ENCODE measurements at places on chromosomes 4 and X. TPM values are rescaled to one million over a fixed set of nuclear protein-coding genes. Genes with fewer than 3 reads are reported as not detected.

The ENOX2 gene
- 6.5 TPM for total RNA-seq

The SPANXN5 gene
- not detected for total RNA-seq

The ARHGAP4 gene
- 20.2 TPM for total RNA-seq

The POU4F2 gene
- total RNA-seq, result not detected

The ASMTL gene
- 16.2 TPM for total RNA-seq

DNA sequence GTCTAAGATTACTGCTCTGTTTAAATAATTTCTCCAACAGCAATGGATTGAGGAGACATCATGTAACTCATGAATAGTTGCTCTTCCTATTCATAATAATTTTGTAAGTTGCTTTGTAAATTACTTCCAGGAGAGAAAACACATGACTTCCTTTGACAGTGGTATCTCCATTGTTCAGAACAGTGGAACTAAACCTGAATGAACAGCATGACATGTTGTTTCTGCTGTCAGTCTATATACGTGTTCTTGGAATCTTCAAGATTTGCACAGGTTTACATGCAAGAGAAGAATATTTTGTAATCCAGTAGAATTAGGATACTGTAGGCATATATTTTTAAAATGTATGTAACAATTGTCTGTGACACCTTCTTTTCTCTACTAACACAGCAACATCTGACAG is 618.8 kb upstream of the GRID2 start:
- DNase-seq, result no peak

DNA sequence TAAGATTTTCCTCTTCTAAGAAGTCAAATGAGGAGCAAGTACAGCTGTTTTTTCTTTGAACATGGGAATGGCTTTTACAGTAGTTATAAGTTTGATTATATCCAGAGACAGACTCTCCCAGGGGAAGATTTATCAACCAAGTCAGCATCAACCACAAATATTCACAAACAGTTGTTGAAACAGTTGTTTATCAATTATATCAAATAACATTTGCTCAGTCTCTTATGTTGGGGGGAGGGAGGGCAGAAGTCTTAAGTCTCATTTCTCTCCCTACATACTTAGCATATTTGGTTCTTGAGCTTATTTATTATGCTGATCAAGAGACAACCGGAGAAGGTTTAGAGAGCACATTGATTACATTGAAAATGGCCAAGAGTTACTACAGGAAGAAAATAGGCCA is 110.1 kb downstream of the FBXO8 start:
- no peak for DNase-seq

DNA sequence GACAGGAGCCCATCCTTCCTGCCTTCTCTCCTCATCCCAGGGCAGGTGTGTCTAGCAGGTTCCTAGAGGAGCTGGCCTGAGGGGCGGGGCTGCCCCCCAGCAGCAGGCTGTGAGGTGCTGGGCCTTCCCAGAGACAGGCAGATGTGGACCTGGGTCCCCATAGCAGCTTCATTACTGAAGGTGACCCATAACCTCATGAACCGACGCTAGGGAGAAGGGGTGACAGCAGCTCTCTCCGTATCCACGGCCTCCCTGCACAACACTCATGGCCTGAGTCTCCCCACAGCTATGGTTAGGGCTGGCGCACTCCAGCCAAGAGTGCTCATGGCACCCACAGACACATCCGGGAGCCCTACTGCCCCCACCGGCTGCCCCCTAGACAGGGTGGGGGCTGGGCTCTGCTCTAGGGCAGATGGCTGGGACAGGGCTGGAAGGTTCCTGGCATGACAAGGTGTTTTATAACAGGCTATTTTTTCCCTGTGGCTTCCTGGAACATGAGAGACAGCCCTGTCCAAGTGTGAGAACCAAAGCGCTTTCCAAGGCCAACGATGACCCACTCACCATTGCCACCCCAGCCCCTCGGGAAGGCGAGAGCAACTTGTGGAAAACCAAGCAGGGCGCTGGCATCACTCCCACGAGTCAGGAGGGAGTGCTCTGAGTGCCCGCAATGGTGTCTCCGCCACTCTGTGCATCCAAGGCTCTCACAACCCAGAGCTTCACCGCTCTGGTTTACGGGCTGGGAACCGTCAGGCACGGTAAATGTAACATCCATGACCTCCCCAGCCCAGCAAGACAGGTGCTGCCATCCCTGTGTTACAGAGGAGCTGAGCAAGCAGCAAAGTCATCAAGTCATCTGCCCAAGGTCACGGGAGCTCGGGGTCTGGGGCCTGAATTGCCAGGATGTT is 59.8 kb downstream of the ACOX3 start:
- no peak for DNase-seq

GRCh38 chrX:102727761-102728160 is 7.2 kb downstream of the GPRASP3 start:
- DNase-seq, result no peak
